ENCODE measurements at places on chromosomes 12 and 14.

- DNase-seq: no peak
These were observed 2.6 kb upstream of the DNAAF2 start for GRCh38 chr14:49637534-49638078.

DNA sequence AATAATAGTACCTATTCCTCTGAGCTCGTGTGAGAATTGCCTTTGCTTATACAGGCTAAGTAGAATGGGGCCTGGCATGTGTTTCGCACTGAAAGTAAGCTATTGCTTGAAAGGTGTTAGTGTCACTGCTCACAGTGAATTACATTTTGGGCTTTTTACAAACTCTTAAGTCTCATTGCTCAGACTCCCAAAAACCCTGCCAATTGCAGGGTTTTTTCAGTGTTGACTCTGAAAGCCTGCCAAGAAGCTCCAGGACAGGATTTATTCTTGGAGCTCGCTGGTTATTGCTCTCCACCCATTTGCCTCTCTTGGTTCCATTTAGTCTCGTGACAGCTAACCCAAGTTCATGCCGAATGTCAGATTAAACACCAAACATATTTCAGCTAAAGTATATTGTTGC is 39.8 kb downstream of the NOPCHAP1 start:
- DNase-seq: no peak

DNA sequence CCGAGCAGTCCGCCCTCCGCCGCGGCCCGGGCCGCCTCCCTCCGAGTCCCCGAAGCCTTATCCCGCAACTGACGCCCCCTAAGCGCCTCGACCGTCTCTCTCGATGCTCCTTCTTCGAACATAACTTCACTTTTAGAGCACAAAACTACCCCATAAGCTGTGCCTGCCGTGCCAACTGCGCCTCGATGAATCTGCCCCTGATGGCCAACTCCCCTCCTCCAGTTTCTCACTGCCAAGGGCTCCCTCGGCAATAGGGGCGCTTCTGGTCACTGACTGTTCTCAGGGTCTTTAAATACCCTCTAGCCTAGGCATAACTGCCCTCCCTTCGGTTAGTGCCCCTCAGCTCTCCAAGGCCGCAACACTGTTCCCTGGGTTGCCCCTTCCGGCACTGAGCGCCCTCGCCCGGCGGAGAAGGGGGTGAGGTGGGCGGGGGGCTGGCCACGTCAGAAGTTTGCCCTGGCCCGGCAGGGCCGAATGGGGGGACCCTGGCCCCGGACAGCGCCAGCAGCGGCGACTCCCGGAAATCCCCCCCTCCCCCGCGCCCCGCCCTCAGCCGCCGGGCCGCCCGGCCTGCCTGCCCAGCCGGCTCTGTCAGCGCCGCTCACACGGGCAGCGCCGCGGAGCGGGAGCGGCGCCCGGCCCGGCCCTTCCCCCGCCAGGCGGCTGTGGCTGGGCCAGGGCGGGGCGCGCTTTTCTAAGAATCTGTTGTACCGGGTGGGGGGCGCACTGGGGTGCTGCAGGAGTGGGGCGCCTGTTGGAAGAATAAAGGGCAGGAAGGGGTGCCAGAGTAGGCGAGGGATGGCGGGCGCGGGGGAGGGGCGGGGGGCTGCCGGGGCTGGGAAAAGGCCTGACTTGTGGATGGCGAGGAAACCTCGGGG is 10.6 kb downstream of the RARG start:
- no peak for DNase-seq

- no peak for DNase-seq
These were observed 485.1 kb downstream of the ZFP36L1 start for GRCh38 chr14:68307790-68308168.

- no peak for DNase-seq
These were observed 151.3 kb upstream of the FSCB start for GRCh38 chr14:44658389-44658696.

- no peak for DNase-seq
These were observed 90.1 kb upstream of the CPSF6 start for GRCh38 chr12:69149270-69149669.

DNA sequence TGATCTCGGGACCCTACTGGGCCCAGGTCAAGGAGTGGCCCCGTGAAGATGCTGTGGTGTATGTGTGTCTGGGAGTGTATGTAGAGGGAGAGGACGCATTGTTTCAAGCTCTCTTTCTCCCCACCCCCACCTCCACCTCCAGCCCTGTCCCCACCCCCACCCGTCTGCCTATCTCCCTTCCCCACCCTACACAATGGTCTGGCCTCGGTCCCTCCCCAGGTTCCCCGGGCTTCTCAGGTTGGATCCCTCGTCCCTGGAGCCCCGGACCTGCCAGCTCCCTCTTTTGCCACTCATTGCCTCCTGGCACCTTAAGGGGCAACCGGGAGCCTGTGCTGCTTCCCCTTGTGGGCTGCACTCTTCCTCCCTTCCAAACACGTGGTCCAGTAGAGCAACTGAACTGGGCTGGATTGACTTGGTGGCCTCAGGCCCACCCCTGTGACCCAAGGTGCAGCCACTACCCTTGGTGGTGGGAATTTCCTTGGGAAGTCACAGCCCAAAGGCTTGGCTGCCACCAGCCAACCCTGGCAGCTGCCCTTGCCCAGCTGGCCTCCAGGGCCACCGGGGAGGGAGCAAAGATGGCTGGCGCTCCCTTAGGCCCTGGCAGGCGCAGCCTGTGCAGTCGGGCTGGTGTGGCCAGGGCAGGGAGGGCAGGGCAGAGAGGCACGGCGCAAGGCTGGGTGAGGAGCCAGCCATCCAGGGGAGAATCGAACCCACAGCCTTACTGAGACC is 628 bp downstream of the VRTN start:
- DNase-seq: no peak

GRCh38 chr12:131035245-131035681 is 81.6 kb downstream of the ADGRD1 start:
- no peak for DNase-seq

GRCh38 chr12:112875608-112876007 is 31.2 kb upstream of the OAS1 start:
- DNase-seq: no peak

GRCh38 chr12:72612171-72612570 is 340.0 kb downstream of the TRHDE start:
- no peak for DNase-seq

- DNase-seq: no peak
These were observed 1082.5 kb downstream of the BCL11B start for GRCh38 chr14:98189511-98189910.

All from esophagus squamous epithelium (tissue), 5 donors.